ENCODE measurements at places on chromosomes 12 and 14.

DNA sequence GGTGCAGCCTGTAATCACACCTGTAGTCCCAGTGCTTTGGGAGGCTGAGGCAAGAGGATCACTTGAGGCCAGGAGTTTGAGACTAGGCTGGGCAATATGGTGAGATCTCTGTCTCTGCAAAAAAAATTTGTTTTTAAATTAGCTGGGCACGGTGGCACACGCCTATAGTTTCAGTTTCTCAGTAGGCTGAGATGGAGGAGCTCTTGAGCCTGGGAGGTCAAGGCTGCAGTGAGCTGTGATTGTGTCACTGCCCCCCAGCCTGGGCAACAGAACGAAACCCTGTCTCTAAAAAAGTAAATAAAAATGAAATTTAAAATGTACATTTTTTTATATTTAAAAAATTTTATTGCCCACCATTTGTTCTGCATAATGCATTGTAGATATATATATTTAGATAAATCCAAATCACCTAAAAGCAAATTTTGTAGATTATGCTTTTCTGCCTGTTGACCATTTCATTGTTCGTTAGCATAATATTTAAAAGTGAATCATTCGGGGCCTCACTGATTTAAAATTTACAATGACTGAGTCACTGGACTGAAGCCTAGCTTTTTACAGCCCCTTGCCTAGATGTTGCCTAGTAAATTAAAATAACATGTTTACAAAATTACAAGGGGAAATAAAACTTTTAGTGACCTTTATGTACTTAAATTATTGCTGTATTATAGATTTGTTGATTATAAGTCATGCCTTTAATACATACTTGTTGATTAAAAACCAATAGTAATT is 87.9 kb downstream of the USP15 start:
- no peak for DNase-seq

DNA sequence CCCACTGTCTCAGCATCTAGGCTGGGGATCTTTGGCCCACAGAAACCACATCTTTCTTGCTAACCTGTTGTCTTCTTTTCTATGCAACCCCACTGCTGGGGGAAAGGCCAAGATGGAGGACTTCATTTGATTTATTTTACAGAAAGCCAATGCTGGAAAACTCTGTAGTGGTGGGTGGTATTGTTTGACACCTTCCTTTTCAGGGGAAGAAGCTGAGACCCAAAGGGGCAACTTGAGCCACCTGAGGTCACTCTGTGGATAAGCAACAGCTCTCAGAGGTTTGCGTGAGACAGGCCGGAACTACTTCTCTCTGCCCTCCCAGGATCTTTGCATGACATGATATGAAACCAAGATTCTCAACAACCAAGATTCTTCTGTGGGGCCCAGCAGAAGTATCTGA is 645.2 kb downstream of the VRK1 start:
- DNase-seq = peak; percentile 7

GRCh38 chr14:58088961-58089360 is 63.1 kb downstream of the ARMH4 start:
- DNase-seq = no peak

GRCh38 chr14:73280903-73281302 is 43.6 kb downstream of the PAPLN start:
- no peak for DNase-seq

- DNase-seq = peak; percentile 14
These were observed 14.8 kb downstream of the LDHB start for GRCh38 chr12:21642707-21643389.

DNA sequence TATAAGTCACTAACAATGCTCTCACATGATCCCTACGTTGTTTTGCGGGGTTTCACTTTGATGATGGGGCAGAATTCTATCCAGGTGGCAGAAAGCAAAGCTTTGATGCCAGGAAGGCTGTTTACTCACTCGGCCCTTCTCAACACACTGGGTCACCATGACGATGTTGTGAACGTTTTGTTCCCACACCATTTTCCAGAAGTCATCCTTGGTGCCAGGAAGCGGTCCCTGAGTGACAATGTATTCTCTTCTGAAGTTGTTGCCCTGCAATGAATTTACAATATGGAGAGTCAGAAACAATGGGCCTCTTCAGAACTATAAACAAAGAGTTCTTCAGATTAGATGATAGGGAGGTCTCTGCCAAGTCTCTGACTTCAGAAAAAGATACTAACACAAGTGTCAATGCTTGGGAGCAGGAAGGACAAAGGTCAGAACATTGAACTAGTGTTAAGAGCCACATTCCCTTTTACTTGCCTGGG is 101.3 kb downstream of the PTPRB start:
- no peak for DNase-seq

- no peak for DNase-seq
These were observed 96.1 kb downstream of the IPO8 start for GRCh38 chr12:30599608-30600007.

DNA sequence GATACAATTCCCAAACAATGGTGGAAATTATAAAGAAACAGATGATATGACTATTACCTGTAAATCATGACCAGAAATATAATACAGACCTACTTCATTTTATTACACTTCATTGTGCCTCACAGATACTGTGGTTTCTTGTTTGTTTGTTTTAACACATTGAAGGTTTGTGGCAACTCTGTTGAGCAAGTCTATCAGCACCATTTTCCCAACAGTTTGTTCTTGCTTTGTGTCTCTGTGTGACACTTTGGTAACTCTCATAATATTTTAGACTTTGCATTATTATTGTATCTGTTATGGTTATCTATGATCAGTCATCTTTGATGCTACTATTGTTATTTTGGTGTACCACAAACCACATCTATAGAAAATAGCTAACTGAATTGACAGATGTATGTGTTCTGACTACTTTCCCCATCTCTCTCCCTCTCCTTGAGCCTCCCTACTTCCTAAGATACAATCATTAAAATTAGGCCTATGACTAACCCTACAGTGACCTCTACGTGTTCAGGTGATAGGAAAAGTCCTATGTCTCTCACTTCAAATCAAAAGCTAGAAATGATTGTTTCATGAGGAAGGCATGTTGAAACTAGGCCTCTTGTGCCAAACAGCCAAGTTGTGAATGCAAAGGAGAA is 49.1 kb downstream of the FBXO33 start:
- DNase-seq = peak; percentile 35

DNA sequence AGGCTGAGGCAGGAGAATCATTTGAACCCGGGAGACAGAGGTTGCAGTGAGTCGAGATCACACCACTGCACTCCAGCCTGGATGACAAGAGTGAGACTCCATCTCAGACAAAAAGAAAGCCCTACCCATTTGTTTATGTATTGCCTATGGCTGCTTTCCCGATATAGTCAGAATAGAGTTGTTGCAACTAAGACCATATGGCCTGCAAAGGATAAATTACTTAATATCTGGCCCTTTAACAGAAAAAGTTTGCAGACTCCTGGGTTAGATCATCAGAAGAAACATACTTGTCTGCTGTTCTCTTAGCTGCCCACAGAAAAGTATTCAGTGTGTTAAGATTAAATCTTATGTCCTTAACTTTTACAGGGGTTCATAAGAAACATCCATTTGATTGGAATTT is 122.4 kb upstream of the VASH1 start:
- DNase-seq = no peak

- DNase-seq = no peak
These were observed 60.4 kb downstream of the FZD10 start for GRCh38 chr12:130222519-130223218.

DNA sequence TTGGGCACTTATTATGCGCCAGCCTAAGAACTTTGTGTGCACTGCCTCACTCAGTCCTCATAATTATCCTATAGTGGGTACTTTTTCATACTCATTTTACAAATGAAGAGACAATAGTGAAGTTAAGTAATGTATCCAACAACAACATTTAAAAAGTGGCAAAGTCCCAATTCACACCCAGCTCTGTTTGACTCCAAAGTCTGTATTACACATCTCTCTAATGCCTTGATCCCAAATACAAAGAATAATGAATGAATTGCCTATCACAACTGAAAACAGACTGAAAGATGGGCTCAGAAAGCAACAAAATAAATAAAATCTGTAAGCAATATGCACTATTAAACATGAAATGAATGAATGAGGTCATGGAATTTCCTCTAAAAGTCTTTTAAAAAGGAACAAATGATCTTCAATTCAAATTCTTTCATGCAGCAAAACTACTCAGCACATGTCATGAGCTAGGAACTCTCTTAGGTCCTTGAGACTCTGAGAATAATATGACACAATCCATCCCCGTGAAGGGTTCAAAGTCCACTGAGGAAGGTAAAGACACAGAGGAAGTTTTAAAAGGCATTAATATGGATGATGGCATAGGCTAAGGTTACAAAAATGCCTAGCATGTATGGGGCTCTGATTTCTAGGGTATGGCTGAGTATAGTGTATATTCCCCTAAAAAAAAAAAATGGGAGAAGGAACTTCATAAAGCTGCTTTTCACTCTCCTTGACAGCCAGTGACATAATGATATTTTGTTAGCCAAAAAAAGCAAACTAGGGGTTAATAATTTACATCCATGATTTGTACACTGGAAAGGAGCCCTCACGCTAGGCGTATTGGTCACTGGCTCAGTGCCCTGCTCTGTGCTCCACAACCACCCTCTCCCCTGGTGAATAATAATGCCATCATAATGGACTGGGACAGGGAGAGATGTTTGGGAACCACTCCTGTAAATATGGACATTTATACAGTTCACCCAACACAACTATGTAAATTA is 103.4 kb downstream of the SLC2A13 start:
- DNase-seq = no peak

GRCh38 chr14:60720962-60721325 is 3.2 kb downstream of the SIX4 start:
- no peak for DNase-seq

GRCh38 chr14:66069036-66069435 is 417.1 kb upstream of the CCDC196 start:
- DNase-seq = no peak

GRCh38 chr12:70372881-70373280 is 6.8 kb downstream of the KCNMB4 start:
- DNase-seq = no peak

DNA sequence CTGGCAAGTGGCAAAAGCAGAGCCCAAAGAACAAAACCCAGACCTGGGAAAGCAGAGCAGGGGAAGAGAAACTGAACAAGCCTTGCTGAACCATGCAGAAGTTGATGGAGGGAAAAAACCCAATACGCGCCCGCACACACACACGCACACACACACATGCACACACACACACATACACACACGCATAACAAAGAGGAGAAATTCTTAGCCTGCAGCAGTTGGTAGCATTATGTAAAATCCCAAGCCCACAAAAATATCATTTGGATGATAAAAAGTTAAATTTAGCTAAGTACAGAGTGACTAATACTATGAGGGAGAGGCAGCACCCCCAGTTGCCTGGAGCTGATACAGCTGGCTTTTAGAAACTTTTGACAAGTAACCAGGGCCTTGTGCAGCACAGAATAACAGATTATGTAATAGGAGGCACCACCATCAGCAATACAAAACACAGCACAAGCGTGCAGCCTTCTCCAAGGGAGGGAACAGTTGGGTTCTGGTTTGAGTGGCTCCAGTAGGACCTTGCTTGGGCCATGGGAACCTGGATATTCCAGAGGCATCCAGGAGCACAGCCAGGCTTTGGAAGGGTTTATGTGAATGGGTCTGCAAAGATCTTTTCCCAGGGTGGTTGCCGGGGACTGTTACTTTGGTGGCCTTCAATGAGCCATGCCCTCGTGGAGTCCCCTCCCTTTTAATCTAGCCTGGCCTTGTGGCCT is 35.3 kb downstream of the PITPNM2 start:
- peak; percentile 15 for DNase-seq

DNA sequence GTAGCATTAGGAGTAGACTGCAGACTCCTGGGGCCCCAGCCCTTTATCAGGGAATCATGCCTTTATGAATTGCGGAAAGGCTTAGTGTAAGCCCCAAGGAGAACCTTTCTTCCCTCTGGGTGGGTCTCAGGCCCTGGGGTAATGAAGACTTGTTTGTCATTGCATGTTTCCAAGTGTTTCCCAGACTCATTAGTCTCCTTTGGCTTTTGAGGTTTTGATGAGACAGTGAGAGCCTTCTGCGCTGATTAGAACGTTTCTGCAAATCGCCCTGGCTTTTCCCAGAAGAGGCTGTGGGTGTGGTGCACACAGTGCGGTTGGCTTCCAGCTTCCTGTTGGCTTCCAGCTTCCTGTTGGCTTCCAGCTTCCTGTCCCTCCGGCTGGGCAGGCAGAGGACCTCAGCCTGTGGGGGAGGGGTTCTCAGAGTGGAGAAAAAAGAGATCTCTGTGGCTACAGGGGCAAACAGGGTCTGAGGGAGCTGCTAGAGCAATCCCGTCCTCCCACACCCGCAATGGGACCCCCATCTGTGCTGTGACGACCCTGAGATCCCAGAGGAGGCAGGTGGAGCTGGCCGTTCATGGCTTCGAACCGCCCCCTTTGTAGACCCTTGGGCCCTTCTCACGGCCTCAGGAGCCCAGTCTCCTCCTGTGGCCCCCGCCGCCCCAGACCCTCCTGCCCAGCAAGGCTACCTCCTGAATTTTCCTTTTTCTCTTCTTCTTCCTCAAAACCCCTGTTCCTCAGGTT is 42.1 kb downstream of the GPR68 start:
- no peak for DNase-seq

DNA sequence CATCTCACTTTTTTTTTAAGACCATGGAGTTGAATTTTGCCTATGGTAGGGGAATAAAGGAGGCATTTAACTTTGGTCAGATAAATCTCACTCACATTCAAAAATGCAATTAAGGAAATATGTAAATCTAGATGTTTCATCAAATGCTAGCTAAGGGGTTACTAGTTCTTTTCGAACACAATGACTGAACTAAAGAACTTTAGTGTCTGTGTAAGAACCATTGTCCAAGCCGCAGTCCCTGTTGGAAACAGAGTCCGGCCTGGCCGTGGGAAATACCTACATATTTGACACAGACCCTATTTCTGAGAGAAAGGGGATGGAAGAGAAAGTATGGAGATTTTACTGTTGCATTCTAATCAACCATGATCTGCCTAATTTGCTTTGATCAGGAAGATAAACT is 17.4 kb downstream of the LGR5 start:
- DNase-seq = no peak

DNA sequence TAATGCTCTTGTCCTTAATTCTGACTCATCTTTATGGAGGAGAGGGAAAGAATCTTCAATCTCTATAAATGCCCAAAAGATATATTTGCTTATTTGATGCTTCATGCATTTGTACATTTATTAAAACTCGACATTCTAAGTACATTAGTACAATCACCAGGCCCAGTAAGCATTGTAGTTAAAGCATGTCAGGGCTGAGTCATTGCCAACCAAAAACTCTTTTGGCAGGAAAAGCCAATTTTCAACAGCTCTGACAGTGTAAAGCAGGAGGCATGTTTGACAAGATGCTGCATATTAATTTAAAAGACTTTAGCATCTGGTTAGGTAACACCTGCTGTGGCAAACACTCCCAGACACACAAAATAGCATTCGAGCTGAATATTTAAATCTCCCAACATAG is 290.9 kb downstream of the PPFIA2 start:
- no peak for DNase-seq
